Glomerular endothelial cell (primary cell): ENCODE measurements at places on chromosomes 7 and 10.
A peak's percentile ranks its signal among the peaks of the same experiment; 100 is the strongest.

DNA sequence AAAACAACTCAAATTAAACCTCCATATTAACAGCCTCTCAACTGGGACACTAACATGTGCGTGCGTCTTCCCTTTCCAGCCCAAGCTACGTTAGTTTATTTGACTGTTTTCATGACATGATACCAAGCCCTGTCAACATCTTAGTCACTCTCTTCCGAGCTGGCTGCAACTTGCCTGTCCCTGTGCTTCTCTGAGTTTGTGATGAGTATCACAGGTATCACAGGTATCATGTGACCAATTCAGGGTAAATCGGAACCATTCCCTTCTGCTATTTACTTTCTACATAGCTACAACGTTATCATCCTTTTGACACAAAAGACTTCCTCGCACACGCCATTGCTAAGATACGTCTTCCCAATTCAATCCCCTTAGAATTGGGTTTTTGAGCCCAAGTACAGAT lies 70.2 kb downstream of the CAV1 start:
- no peak for DNase-seq

DNA sequence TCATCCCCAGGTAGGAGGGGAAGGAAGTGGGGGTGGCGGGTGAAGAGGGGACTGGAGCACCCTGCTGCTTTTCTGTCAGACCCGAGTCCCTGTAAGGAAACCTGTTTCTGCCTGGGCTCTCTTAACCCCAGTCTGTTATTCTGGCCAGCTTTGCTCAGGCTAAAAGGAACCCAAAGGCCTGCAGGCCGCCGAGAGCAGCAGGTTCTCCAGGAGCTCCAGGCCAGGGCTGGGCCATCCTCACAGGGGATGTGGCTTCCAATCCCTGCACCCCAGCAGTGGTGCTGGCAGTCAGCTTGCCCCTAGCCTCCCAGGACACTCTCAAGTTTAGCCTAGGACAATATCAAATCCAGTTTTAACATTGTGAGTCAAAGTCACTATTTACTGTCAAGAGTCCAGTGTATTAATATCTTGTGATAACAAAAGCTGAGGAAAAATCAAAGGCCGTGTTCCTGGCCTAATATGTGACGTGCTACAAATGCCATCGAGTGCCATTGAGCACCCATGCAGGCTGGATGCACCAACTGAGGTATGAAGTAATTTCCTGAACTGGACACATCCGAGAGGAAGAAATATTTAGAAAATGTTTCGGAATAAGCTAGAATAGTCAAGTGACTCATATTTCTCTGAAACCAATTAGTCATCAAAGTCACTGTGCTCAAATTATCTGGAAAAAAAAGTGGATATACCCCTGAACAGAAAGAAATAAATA lies 7.0 kb downstream of the PKD1L1 start:
- DNase-seq, result peak; percentile 78

DNA sequence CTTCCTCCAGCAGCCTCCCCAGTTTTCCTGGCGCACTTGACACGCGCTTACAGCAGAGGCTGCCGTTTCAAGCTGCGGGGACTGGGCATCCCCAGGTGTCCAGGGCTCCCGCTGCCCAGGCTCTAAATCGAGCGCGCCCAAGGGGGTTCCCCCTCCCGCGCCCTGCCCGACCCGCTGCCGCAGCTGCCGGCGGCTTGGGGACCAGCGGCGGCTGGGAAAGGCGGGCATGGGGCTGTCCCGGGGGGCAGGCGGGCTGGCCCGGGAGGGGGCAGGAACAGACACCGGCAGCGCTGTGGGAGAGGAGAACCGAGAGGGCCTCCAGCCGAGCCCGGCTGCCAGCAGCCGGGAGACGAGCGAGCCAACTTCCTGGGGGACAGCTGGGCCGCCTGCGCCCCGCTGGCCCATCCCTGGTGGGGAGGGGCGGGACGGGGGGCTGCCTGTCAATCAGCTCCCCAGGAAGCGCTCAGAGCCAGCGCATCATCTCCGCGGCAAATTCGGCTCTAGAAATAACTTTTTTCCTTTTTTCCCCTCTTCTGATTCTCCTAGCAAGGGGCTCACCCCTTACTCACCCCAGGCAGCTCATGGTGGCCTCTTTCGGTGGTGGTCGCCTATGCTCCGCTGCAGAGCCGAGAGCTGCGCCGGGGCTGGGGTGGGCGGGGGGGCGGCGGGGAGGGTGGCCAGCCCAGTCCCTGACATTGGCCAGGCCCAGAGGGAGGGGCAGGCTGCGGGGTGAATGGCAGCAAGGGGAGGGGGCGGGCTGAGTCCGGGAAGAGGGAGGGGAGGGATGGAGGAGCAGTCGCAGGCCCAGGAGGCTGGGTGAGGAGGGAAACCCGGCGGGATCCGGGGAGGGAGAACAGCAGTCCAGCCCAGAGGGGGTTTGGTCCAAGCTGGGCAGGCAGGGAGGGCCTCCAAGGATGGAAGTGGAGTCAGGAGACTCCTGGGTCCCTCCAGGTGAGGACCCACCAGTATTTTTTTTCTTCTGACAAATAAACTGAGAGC lies 14.7 kb downstream of the GRID2IP start:
- DNase-seq, result no peak

GRCh38 chr7:96636979-96637378 lies 72.7 kb downstream of the SEM1 start:
- no peak for DNase-seq
